ENCODE measurements at places on chromosomes 2 and 18.
A peak's percentile ranks its signal among the peaks of the same experiment; 100 is the strongest.

DNA sequence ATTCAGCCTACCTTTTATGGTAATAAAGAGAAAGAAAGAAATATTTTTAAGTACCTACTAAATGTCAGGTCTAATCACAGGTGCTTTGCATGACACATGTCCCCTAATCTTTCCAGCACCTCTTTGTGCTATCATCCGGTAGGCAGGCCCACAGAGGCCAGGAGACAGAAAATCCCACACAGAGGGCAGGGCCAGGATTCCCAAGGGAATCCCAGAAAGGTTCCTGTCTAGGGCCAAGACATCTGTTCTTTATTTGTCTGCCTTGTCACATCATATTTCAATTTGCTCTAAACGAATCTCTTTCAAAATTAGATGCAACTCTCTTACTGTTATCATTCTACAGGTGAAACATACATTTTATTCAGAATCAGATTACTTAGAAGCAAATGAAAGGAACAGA lies 676.1 kb upstream of the GYPC start:
- no peak for DNase-seq

- no peak for DNase-seq
Observed at GRCh38 chr2:137862651-137863050, 101.6 kb upstream of the HNMT start.

GRCh38 chr2:233422050-233422639 lies 67.9 kb downstream of the DGKD start:
- DNase-seq, result no peak

DNA sequence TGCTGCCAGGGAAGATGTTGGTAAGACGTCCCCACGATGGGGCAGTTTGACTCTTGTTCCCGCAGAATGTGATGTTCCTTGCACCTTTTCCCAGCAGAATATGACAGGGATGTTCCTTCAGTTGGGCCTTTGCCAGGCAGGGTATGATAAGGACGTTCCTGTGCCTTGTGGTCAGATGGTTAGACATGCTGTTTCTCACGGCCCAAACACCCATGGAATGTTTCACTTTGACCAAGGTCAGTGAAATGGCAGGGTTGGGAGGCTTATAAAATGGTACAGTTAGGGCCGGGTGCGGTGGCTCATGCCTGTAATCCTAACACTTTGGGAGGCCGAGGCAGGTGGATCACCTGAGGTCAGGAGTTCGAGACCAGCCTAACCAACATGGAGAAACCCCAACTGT lies 40.3 kb upstream of the YPEL5 start:
- DNase-seq, result no peak

DNA sequence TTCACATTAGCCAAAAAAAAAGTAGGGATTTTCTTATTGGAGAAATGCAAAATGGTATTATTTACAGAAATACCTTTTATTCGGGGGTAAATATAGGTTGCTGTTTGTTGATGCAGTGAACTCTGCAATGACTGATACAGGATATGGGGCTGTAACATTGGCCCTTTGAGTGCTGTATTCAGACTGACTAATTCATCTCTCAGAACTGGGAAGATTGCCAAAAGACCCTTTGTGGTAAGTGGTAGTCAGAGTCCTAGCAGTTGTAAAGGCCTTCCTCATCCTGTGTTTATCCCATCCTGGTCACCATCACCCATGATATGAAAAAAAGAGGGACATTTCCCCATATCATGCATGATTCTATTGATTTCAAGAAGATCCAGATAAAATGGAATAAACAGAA lies 14.0 kb upstream of the DCC start:
- peak; percentile 43 for DNase-seq

DNA sequence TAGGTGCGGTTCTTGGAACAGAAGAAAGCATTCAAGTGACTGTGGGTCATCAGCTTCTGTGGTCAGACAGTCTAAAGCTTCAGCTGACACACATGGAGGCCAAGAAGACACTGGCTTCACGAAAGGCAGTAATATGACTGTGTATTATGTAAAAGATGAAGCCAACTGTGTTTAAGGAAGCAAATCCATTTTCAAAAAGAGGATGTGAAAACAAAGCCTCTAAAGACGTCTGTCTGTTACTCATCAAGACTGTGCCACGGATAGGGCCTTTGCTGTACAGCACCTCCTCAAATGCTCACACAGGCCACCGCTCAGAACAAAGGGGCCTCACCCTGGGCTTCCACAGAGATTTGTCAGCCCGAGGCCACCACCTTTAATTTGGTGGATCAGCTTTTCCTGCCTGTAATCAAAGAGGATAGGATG lies 21.1 kb upstream of the TMEM163 start:
- no peak for DNase-seq

DNA sequence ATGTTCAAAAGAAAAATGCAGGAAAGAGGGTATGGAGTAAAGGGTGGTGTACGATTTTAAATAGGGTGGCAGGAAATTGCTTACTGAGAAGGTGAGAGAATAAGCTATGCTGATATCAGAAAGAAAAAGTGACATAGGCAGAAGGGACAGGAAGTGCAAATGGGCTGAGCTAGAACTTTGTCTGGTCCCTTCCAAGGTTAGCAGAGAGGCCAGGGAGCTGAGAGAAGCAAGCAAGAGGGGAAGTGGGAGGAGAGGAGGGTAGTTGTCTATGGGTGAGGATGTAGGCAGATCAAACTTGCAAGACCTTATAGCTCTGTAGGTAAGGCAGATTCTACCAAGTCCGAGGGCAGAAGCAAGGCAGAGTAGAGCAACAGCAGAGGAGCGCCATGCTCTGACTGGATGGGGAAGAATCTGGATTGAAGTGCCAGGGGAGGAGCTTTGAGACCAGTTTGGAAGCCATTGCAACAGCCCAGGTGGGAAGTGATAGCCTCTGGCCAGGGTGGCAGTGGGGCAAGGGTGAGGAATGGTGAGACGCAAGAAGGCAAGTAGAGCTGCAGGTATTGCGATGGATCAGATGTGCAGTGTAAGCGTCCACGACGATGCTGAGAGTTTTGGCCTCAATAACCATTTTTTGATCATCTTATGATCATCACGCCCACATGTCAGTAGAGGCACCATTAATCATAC lies 134.4 kb upstream of the APCDD1 start:
- no peak for DNase-seq

DNA sequence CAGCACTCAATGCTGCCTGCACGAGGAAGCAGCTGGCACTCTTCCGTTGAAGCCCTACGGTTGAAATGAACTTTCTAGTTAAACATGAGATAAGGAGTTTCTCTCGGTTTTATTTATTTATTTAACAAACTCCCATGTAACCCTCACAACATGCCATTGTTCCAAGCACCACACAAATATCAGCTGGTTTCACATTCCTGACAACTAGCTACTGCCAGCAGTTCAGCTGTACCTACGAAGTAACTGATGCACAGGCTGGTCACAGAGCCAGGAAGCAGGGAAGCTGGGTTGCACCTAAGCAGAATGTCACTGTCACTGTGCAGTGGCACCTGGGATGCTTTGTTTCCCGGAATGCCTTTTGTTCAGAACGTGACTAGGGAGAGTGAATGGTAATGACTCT lies 18.1 kb downstream of the TIMM21 start:
- no peak for DNase-seq
